ENCODE measurements at places on chromosomes 5 and 9. TPM values are rescaled to one million over a fixed set of nuclear protein-coding genes. Genes with fewer than 3 reads are reported as not detected.

TMEM215 gene
- total RNA-seq, result not detected

CTXN3 gene
- not detected for total RNA-seq

CD274 gene
- 13.2 TPM for total RNA-seq

PCDHB13 gene
- total RNA-seq, result 3.3 TPM

ALAD gene
- total RNA-seq, result 30.5 TPM

SLC36A3 gene
- total RNA-seq, result not detected

PCDHGB2 gene
- 10.1 TPM for total RNA-seq

NCBP1 gene
- 24.0 TPM for total RNA-seq

AIF1L gene
- total RNA-seq, result 9.3 TPM

SPATA31D4 gene
- total RNA-seq, result not detected

GMCL2 gene
- total RNA-seq, result not detected

ANP32B gene
- total RNA-seq, result 45.4 TPM

ZNF474 gene
- 7.1 TPM for total RNA-seq

FAM153A gene
- 14.4 TPM for total RNA-seq

P4HA2 gene
- total RNA-seq, result 37.8 TPM

ZNF658 gene
- 7.0 TPM for total RNA-seq

LCN15 gene
- total RNA-seq, result not detected
